HT1080 (cell line): ENCODE measurements at places on chromosomes 2 and 18.

DNA sequence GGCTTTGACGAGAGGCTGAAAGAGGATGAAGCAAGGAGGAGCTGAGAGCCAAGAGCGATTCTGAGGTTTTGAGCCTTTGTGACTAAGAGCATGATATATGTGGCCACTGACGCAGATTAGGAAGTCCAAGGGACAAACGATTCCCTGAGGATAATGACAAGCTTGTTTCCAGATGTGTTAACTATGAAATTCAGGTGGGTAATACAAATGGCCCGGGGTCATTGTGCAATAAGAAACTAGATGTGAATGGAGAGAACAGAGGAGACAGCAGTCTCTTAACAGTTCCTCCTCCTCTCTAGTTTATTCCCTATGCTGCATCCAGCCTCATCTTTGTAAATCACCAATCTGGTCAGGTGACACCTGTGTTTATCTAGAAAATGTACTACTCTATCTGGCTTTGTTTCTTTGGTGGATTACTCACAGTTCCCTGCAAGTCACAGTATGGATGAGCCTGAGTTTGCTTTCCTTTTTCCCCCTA, 84.2 kb downstream of the SOCS6 start:
- DNase-seq = peak; percentile 94

- no peak for DNase-seq
Observed at GRCh38 chr18:48777744-48778116, 173.0 kb downstream of the SMAD7 start.

DNA sequence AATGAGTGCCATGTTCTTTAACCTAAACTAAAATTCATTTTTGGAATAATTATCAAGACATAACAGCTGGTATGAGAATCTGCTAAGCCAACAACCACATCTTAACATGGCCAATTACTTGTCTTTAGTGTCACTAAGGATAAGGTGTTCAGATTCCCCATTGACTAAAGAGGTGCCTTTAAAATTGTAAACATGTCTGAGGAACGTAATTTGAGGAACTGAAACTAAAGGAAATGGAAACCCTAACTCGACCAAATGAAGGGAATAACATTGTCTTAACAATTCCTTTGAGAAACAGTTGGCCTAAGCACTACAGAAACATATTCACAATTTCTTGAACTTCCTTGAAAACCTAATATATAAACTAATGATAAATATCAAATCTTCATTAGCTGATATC, 355.4 kb upstream of the GULP1 start:
- no peak for DNase-seq

DNA sequence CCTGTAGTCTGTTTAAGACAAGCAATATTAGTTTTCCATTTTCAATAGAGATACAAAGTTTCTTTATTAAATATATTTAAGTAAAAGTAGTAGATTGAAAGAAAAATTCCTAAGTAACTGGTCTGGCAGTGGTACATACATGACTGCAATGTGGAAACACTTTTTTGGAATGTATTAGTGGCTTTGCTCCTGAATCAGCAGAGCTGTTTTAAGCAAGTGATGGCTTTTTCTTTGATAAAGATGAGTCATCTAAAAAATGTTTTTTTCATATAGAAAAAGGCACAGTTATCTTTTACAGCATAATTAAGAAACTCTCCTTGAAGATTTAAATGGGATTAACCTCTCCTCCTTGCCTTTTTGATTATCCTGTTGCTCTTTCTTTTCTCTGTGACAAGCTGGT, 34.9 kb downstream of the KDM3A start:
- no peak for DNase-seq

- no peak for DNase-seq
Observed at GRCh38 chr18:75016025-75016717, 192.8 kb downstream of the PTGR3 start.

DNA sequence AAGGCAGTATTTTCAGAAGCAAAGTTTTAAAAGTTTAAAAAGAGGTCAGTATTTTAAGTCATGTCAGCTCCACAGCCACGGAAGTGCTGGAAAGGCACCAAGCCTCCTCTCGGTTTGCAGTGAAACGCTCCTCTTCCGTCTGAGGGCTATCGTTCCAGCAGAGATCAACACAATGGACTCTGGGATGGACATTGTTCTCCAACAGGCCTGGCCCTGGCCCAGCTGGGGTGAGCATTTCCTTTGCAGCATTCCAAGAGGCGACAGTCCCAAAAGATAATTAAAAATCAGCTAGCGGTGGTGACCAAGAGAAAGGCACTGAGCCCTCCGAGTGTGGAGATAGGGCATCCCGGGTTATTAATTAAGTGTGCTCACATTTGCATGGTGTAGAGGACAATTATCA, 95.9 kb upstream of the LCLAT1 start:
- DNase-seq = no peak

DNA sequence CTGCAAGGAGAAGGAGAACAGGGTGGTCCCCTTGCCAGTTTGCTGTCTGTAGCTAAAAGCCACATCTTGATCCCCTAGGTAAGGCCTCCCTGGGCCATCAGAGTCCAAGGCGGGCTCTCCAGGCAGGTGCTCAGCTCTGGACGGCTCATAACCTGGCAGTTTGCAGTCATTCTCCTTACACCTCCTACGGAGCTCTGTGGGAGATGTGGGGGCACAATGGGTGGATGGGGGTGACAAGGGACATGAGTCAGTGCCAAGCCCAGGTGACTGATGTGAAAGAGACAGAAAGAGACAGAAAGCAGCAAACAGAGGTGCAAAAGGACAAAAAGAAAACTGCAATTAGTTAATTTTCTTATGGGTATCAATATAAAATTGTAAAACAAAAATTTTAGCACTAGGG, 120.6 kb upstream of the ZBTB14 start:
- no peak for DNase-seq

DNA sequence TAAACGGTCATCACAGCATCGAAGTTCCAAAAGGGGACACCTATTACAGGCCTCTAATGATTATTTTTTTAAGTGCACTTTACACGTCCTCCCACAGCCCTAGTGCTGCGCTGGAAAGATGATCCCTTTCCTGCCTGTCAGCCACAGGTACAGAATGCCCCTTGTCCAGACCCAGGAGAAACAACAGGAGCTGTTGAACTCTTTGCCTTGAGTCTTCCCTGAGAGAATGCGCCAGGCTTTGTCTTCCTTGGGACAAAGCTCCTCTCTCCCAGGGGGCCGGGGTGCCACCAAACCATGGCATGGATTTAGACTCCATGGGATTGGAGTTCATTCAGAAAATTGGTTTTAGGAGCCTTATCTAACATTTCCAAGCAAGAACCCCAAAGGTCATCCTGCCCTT, 319.0 kb upstream of the SOX11 start:
- peak; percentile 38 for DNase-seq

DNA sequence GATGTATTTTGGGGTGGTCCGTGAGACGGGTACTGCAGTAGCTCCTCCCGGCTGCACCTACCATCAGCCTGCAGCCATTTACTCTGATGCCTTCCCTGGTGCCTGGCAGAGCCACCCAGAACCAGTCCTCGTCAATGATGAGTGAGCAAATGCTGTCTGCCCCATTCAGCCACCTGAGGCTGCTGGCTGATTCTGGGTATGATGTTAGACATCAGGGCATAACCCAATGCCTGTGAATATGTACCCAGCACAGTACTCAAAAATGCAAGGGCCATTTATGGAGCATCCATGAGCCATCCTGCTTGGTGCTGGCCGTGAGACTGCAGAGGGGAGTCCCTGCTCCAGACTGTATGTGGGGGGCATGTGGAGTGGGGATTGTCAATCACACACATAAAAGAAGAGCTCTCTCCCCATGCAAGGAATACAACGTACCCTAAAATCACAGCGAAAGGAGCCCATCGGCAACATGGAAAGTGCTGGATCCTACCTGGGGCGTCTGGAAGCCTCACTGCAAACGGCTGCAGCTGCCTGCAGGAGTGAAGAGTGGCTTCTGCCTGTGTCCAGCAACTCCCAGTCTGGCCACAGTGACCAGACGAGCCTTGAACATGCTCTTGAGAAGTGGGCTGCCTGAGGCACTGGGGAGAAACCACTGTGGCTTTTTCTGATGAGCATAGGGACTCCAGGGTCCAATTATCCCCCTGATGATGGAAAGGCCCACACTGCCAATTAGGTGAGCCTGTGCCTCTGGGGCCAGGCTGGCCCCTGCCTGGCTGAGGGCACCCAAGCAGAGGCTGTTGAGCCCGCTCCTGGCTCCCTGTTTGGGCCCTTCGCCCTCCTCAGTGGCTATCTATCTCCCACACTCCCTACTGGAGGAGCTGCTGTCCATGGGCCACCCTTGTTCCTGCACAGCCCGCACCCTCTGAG, 2.4 kb upstream of the OR6B2 start:
- no peak for DNase-seq

DNA sequence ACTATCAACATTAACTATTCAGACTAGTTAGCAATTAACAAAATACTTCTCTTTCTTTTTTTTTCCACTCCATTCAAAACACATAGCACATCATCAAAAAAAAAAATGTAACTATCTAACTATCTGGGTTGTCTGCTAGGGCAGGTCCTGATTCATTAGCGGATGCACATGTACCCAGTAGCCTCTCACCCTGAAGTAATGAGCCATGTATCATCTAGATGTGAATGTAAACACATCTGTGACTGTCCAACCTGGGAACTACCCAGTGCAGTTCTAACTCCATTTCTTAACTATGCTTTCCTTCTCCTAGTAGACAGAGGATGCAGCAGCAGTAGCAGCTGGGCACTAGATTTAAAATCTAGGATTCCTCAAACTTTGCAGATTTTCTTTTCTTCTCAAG, 183.1 kb upstream of the PIK3C3 start:
- no peak for DNase-seq

DNA sequence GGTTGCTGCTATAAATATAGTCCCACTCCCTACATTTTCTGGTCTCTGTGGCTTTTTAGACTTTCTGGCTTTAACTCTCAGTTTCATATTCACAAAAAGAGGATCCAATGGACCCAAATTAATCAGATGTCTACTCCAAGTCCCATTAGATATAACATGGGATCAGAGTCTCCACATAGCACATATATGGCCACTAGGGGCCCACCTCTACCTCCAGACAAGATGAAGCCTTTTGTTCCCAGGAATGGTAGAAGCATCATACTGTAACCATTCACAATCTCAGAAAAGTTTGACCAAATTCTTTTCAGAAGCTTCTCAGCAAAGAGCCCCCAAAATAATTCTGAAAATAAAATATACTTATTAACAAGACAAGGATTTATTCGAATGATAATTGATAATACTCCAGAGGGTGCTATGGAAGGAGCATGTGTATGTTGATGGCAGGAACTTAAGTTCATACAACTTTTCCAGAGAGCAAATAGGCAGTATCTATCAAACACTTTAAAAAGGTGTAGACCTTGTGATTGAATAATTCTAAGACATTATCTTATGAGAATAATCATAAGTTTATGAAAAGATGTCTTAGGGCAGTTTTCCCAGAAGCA, 382.3 kb upstream of the CRIM1 start:
- peak; percentile 41 for DNase-seq

DNA sequence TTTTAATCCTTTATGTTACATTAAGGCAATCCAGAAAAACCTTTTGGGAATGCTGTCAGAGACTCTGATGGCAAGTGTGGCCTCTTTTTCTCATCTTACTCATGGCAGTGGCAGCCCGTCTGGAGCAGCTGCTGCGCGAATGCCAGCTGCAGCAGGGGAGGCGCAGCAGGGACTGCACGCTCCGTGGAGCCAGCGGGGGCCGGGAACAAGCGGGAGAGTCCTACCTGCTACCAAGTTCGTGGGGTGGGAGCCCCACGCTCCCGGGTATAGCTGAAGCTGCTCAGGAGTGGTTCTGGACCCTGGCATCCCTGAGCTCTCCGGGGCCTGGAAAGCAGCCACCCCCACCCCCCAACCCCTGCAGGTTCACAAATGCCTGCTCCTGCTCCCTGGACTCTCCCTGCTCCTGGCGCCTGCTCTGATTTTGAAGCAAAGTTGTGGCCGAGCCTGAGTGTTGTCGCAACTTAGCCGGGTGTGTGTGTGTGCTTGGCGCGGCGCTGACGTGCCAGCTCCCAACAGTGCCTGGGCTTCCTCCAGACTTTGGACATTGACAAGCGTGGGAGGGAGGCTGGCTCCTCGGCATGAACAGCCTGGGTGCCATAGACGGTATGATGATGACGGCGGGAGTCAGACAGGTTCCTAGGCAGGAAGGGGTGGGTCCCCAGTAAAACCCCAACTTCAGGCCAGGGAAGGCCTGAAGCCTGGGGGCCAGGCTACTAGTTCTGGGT, 21.7 kb downstream of the TMX3 start:
- no peak for DNase-seq
